ENCODE measurements at places on chromosomes 3 and 15.

GRCh38 chr3:50532062-50532705, 28.8 kb upstream of the CACNA2D2 start:
- no peak for DNase-seq

DNA sequence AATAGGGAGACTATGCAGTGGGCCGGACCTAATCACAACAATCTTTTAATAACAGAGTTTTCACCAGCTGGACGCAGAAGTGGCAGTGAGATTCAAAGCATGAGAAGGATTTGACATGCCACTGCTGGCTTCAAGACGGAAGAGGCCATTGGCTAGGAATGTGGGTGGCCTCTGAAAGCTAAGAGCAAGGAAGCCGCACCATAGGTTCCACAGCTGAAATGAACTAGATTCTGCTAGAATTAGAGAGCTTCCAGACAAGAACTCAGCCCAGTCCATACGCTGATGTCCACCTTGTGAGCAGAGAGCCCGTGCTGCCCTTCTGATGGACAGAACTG, 6.9 kb upstream of the NCBP2 start:
- no peak for DNase-seq

- DNase-seq, result no peak
These were observed 25.0 kb downstream of the TCF12 start for GRCh38 chr15:56943403-56943802.

DNA sequence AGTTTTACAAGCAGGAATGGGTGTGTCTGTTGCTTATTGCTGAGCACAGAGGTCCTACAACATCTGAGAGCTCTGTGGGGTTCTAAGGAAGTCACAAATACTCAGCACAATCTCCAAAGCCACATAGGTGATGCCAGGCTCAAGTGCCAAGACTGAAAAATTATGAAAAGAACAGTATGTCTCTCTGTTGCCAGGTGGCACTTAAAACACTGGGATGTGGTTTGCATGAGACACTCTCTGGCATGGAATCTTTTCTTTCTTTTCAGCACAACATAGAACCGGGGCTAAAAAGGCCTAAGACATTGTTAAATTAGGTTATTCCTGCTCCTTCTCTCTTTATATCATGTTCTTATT, 127.3 kb upstream of the PRICKLE2 start:
- no peak for DNase-seq

- peak; percentile 41 for DNase-seq
These were observed 18.8 kb upstream of the PLXND1 start for GRCh38 chr3:129625072-129625874.

DNA sequence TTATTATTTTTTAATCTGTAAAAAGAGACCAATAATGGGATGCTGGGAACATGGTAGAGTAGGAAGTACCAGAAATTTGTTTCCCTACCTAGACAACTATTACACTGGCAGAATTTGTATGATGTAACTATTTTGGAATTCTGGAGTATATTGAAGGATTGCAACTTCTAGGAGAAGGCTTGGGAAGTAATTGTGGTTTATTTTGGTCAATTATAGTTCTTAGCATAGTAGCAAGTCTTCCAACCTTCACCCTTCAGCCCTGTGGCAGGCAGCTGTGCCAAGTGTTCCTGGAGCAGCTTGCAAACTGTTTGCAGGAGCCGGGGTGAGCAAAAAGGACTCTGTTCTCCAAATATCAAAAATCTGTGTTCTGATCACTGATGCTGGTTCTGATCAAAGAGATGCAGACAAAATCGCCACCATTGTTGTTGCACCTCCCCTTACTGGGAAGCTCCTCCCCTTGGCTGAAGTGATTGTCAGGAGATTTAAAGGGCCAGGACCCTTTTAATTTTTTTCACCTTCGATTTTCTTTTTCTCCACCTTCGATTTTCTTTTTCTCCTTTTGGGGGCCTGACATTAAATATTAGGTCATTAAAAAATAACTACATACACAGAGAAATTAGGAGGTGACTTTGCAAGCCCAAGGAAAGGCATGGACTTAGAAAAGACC, 363.3 kb downstream of the SLC9A9 start:
- no peak for DNase-seq

GRCh38 chr3:159025733-159026132, 223.9 kb downstream of the MFSD1 start:
- DNase-seq, result no peak

- no peak for DNase-seq
These were observed 22.6 kb upstream of the SLCO2A1 start for GRCh38 chr3:134052370-134052769.

DNA sequence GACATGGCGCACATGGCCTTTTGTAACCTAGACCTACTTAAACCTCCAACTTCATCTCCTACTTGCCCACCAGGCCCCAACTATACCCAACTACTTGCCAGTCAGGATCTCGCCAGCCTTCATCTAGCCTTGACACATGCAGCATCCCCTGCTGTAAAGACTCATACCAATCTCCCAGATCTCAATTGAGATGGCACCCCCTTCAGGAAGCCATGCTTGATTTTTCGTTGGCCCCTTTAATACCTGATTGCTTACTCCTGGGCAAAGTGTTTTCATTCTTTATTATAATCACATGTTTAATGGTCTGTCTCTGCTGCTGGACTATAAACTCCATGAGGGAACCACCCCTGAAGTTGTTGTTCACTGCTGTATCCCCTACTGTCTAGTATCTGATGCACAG, 150.8 kb downstream of the SOX2 start:
- no peak for DNase-seq

DNA sequence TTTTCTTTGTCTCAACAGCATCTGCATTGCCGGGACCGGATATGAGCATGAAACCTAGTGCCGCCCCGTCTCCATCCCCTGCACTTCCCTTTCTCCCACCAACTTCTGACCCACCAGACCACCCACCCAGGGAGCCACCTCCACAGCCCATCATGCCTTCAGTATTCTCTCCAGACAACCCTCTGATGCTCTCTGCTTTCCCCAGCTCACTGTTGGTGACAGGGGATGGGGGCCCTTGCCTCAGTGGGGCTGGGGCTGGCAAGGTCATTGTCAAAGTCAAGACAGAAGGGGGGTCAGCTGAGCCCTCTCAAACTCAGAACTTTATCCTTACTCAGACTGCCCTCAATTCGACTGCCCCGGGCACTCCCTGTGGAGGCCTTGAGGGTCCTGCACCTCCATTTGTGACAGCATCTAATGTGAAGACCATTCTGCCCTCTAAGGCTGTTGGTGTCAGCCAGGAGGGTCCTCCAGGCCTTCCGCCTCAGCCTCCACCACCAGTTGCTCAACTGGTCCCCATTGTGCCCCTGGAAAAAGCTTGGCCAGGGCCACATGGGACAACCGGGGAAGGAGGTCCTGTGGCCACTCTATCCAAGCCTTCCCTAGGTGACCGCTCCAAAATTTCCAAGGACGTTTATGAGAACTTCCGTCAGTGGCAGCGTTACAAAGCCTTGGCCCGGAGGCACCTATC, 5.0 kb downstream of the NUTM1 start:
- DNase-seq, result no peak

DNA sequence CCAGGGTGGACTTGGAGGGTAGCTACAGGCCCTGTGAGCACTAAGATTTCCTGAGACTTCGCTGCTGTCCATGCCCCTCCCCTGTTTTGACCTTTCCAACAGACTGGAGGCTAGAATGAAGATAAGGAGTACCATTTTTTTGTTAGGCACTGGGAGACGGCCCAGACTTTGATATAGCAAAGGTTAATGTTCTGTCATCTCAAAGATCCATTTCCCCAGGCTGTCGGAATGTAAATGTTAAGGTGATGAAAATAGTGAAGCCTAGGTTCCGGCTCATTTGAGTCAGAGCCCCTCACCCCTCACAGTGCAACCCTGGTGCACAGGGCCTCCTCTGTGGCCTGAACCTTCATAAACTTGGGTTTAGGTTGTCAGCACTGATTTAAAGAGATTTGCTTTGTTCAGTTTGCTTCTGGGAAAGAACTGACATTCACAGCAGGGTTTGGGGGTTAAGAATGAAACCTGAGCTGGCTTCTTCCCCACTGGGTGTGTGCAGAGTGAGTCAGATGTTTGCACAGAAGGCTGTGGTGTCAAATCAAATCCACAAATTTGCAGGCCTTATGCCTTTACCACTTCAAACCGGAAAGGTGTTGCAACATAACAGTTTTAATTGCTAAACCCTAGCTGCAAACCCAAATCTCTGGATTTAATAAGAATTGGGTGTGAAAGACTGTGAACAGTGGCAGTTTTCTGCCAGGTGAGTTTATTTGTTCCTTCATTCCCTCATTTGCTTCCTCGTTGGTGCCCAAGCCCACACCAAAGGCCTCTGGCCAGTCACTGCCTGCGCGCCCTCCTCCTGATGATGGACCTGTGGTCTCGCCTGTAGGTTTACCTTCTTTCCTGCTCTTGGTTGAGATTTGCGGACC, 20.6 kb upstream of the KCTD6 start:
- DNase-seq, result no peak

GRCh38 chr3:9681723-9682081, 21.9 kb upstream of the CPNE9 start:
- no peak for DNase-seq

GRCh38 chr3:27449530-27450150, 34.5 kb downstream of the SLC4A7 start:
- no peak for DNase-seq

DNA sequence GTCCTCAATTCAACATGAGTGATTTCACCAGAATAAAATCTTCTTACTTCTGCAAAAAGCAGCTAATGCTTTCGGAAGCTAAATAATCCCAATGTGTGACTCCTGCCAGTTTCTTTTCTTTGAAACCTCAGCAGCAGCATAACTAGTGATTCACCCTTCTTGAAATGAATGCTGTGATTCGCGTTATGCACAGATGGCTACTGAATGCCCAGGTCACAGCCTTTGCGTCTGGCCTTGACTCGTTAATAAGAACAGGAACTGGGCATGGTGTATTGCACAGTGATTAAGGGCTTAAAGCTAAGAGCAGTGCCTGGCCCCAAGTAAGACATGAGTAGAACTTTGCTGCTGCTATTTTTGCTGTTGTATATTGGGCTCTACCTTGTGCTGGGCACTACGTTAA, 19.0 kb downstream of the CGNL1 start:
- DNase-seq, result no peak

GRCh38 chr15:58641660-58642059, 107.8 kb downstream of the ADAM10 start:
- DNase-seq, result no peak

DNA sequence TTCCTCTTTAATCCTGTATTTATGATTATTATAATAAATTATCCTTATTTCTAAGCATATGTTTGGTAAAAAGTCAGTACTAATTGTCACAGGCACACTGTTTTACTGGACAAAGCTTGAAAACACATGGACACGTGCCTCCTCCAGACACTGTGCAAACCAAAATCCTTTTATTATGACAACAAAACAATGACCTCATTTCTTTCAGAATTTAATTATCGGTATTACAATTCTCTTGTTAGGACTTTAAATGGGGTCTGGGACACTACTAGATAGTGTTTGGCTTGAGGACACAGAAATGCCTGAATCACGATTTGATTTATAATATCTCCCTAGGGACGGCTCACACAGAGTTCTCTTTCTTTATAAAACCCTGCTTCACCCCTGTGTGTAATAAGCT, 107.3 kb upstream of the IGSF10 start:
- no peak for DNase-seq

DNA sequence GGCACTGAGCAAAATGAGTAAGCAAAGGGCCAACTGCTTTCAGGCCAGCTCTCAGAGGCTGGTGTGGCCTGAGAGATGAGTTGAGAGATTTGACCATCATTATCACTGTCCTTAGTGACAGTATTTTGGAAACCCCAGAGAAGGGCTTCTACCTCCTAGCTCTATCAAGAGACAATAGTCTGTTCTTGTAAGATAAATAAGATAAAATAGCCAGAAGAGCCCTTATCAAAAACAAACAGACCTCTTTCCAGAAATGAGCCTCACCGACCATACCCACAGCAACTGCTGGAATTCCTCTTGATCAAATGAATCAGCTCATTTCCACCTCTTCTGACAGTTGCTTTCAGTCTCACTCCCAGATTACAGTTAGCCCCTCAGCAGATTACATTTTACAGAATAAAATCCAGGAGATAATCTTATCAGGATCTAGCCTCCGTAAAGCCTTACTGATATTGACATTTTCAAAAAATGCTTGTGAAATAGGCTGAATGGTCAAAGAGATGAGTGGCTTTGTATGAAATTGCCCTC, 4.5 kb downstream of the HDC start:
- no peak for DNase-seq

GRCh38 chr3:101640256-101640655, 36.7 kb downstream of the ZBTB11 start:
- no peak for DNase-seq

GRCh38 chr3:141274411-141275031, 42.9 kb downstream of the PXYLP1 start:
- no peak for DNase-seq

GRCh38 chr3:143831994-143832393, 16.3 kb downstream of the SLC9A9 start:
- DNase-seq, result no peak

- peak; percentile 27 for DNase-seq
These were observed 105.5 kb downstream of the NLGN1 start for GRCh38 chr3:173502983-173503568.

DNA sequence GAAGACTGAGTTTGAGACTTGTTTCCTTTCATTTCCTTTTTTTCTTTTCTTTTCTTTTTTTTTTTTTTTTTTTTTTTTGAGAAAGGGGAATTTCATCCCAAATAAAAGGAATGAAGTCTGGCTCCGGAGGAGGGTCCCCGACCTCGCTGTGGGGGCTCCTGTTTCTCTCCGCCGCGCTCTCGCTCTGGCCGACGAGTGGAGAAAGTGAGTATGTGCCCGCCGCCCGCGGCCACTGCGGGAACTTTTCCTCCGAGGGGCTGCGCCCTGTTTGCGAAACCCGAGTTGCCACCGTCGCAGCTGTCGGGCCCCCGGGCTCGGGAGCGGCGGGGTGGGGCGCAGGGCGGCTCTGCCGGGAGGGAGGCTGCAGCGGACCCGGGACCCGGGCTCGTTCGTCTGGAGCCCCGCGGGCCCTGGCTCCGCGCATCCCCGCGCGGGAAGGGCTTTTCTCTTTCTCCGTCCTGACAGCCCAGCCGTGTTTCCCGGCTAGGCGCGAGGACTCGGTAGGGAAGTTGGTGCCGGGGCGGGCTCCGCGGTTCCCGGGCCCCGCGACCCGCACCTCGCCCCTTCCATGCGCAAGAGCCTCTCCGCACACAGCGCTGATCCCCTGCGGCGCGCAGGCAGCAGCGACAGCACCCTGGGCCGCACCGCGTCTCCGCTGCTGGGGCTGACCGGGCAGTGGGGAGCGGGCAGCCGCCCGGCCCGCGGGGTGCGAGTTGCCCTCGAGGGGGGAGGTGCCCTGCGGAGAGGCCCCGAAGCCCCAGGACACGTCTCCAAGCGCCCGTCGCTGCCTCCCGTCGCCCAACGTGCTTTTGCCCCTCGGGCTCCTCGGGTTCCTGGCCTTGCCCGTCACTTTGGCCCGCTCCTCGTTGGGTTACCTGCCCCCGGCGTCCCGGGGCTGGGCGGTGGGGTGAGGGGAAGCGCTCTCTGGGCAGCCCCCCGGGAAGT, 1.4 kb downstream of the IGF1R start:
- peak; percentile 46 for DNase-seq

- peak; percentile 66 for DNase-seq
These were observed 33.6 kb downstream of the GOLGA6L10 start for GRCh38 chr15:82315519-82316246.

DNA sequence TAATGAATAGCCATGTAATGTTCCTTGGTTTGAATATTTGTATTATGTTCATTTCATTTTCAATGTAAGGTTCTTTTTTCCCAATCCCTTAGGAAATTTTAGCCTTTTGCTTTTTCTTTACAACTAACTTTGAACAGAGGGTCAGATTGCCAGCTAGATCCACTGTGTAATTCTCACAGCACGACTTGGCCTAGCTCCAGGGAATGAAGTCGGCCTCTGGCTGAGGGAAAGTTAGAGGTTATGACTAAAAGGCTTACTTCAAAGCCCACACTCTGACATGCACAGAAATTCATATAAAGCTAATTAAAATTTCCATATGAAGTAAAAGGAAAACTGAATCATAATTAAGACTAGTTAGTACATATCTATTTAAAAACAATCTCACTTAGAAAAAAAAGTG, 38.7 kb downstream of the ROBO1 start:
- DNase-seq, result no peak

All from heart left ventricle (tissue), 16 donors.